Mucosa of gallbladder (tissue), 1 donor: ENCODE measurements at places on chromosomes 6 and 20. TPM values are rescaled to one million over a fixed set of nuclear protein-coding genes. Genes with fewer than 3 reads are reported as not detected.
A peak's percentile ranks its signal among the peaks of the same experiment; 100 is the strongest.

DNA sequence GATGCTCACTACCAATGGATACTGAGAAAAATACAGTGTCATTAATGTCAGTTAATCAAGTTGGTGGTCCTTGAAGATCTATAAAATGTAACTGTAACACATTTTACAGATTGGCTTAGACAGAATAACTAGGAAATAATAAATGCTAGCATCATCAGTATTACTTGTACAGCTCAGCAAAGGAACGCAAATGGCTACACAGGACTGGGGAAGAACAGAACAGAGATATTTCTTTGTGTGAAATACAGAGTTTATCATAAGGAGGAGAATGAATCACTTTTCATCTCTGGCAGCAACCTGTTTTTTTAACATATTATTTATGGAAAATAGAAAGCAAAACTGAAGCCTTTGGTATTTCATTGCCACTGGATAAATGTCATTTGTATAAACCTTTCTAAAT, 8.2 kb upstream of the QKI start:
- no peak for DNase-seq

- DNase-seq = no peak
Observed at GRCh38 chr6:159646733-159647132, 46.3 kb downstream of the SOD2 start.

- no peak for DNase-seq
Observed at GRCh38 chr20:19375801-19376200, 163.4 kb downstream of the SLC24A3 start.

- no peak for DNase-seq
Observed at GRCh38 chr20:62233684-62234083, 4.6 kb upstream of the OSBPL2 start.

IMPG1 gene
- not detected for total RNA-seq

GRCh38 chr6:4655196-4656025, 120.8 kb upstream of the CDYL start:
- no peak for DNase-seq

BMP7 gene
- 1.2 TPM for total RNA-seq

ZMYND8 gene
- total RNA-seq = 55.2 TPM

DNA sequence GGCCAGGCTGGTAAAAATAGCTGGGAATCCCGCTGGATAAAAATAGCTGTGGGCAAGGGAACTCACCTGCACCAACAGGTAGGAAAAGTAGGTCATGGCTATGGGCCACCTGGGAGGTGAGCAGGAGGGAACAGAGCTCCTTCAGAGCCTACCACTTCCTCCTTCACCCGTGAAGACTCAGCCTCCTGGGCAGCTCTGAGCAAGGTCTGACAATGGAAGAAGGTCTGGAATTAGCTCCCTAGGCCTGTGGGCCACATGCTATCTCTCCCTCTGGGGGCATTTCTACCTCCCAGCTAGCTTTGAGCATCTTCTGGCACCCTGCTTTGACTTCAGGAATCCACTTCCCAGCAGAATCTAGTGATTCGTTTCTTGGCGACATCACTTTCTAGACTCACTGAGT, 153.9 kb downstream of the MRPL14 start:
- DNase-seq = peak; percentile 71

DNA sequence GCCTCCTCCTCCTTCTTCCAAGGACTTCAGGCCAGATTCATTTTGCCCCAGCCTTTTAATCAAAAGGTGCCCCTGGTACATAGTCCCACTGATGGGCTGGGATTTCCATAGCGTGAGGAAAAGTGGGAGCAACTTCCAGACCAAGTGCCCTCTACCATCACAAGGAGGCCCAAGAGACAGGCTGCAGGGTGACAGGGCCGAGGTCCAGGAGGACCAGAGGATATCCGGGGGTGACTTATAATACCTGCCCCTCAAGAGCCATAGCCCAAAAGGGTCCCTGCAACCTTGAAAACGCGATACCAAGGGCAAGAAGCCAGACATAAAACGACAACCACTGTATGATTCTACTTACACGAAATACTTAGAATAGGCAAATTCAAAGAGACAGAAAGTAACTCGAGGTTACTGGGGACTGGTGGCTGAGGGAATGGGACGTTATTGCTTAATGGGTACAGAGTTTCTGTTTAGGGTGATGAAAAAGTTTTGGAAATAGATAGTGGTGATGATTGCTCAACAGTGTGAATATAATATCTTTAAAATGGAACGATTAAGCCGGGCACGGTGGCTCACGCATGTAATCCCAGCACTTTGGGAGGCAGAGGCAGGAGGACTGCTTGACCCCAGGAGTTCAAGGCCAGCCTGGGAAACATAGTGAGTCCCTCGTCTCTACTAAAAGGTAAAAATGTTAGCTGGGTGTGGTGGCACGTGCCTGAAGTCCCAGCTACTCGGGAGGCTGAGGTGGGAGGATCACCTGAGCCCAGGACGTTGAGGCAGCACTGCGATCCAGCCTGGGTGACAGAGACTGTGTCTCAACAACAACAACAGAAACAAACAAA, 71.9 kb downstream of the NOL4L start:
- DNase-seq = no peak

ZSWIM1 gene
- 14.6 TPM for total RNA-seq

GRCh38 chr6:64874776-64875175, 832.2 kb downstream of the EYS start:
- DNase-seq = no peak

LY86 gene
- 7.0 TPM for total RNA-seq

DNA sequence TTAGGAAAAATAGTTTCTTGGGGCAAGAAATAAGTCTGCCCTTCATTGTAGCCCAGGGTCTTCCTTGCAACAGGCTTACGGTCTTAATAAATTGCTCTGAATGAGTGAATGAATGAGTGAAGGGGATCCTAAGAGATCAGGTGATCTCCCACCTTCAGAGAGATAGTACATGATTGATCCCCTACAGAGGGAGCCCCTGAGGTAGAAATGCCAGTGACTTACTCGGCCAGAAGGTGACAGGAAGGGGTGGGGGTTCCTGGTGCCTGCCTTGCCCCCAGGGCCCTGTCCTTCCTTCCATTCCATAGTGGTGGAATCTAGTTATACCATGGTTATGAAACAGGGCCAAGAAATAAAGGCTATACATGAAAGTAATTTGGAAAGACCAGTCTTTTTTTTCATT, 215.3 kb upstream of the SSTR4 start:
- DNase-seq = no peak

DNA sequence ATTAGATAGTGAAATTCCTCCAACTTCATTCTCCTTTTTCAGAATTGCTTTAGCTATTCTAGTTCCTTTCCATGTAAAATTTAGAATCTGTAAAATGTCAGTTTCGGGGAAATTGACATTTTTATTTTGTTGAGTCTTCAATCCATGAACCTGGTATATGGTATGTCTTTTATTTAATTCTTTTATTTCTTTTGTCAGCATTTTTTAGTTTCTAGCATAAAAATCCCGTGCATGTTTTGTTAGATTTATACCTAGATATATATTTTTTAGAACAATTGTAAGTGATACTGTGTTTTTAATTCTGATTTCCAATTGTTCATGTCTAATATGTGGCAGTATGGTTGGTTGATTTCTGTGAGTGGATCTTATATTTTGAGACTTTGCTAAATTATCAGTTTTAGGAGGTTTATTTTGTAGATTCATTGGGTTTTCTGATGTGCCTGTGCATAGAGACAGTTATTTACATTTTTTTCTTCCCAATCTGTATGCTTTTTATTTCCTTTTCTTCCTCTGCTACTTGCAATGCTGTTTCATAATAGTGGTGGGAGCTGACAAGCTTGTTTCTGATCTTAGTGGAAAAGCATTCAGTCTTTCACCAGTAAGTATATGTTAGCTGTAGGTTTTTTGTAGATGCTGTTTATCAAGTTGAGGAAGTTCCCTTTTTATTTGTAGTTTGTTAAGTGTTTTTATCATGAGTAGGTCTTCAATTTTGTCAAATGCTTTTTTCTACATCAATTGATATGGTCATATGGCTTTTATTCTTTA, 13.7 kb downstream of the TAB2 start:
- no peak for DNase-seq

OPRL1 gene
- total RNA-seq = 1.7 TPM
